ENCODE measurements at places on chromosomes 13 and 19.

DNA sequence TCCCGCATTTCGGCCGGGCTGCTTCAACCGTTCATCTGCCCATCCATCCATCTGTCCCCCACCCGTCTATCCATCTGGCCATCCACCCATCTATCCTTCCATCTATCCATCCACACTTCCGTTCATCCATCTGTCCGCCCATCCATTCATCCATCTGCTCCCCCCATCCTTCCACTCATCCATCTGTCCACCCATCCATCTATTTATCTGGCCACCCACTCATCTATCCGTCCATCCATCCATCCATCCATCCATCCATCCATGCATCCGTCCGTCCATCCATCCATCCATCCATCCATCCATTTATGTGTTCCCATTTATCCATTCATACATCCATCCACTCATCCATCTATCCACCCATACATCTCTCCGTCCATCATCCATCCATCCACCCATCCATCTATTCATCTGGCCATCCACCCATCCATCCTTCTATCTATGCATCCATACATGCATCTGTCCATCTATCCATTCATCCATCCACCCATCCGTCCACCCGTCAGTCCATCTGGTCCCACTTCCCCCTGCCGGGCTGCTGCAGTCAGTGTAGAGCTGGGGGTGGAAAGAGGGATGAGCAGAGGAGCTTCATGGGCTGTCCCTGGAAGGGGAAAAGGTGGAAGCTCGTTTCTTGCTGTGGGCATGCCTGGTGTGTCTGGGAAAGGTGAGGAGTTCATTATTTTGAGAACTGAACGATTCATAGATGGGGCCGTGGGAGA, 722 bp downstream of the HSD11B1L start:
- no peaks in the 10 kb centered on the region for H3K27me3 ChIP-seq
- peak overlapping the region; percentile 91 for H3K4me3 ChIP-seq
- H3K4me1 ChIP-seq, result peaks cover 35% of the 10 kb centered on the region
- peak overlapping the region; percentile 96 for H3K27ac ChIP-seq
- peaks cover 13% of the 10 kb centered on the region for H3K36me3 ChIP-seq

DNA sequence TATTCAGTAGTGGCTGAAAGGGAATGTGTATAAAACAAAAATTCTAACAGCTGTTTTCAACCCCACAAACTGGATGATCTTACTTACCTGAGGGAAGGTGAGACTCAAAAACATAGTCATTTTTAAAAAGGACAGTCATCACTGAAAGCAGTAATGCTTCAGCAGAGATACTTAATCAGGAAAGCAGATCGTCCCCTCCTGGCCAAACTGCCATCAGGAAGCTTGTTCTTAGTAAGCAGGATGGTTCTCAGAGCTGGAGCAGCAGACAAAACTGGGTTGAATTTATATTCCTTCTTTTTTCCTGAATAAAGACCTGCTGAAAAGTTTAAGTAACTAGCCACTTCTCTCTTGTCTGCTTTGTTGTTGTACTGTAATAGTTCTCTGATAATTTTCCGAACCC, 1156.5 kb downstream of the OLFM4 start:
- H3K27ac ChIP-seq, result no peak overlapping the region
- no peaks in the 10 kb centered on the region for H3K4me1 ChIP-seq
- H3K4me3 ChIP-seq, result no peak overlapping the region
- no peaks in the 10 kb centered on the region for H3K36me3 ChIP-seq
- no peak for DNase-seq

GRCh38 chr13:36998624-36999041, 507 bp downstream of the ALG5 start:
- DNase-seq, result peak; percentile 18
- peaks cover 41% of the 10 kb centered on the region for H3K4me1 ChIP-seq
- peak overlapping the region; percentile 87 for H3K4me3 ChIP-seq

GRCh38 chr13:103218253-103218652, 152.0 kb upstream of the SLC10A2 start:
- no peaks in the 10 kb centered on the region for H3K36me3 ChIP-seq
- H3K27ac ChIP-seq, result no peak overlapping the region
- no peaks in the 10 kb centered on the region for H3K27me3 ChIP-seq
- H3K4me3 ChIP-seq, result no peak overlapping the region
- no peak for DNase-seq

Measured in left ventricle myocardium inferior (tissue), 1 donor.